ENCODE measurements at places on chromosomes 4 and X.

DNA sequence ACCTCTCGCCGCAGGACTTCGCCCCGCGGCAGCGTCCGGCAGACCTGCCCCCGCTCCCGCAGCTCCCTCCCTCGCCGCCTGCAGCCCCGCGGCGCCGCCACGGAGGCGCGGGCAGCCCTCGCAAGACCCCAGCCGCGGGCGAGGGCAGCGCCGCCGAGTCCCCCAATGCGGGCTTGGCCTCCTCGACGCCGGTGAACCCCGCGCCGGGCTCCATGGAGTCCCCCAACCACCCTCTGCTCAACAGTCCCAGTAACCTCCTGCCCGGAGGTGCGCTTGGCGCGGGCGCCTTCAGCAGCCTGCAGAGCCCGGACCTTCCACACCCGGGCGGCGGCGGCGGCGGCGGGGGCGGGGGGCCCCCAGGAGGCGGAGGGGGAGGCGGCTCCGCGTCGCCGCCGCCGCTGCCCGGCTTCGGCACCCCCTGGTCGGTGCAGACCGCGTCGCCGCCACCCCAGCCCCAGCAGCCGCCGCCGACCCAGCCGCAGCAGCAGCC, 1.2 kb downstream of the CPEB2 start:
- no peak for DNase-seq

DNA sequence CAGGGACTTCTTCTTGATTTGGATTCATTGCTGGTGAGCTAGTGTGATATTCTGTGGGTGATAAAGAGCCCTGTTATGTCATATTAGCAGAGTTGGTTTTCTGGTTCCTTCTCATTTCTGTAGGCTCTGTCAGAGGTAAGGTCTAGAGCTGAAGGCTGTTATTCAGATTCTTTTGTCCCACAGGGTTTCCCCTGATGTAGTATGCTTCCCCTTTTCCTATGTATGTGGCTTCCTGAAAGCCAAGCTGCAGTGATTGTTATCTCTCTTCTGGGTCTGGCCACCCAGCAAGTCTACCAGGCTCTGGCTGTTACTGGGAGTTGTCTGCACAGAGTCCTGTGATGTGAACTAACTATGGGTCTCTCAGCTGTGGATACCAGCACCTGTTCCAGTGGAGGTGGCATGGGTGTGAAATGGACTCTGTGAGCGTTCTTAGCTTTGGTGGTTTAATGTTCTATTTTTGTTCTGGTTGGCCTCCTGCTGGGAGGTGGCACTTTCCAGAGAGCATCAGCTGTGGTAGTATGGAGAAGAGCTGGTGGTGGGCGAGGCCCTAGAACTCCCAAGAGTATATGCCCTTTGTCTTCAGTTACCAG, 373.7 kb downstream of the AR start:
- no peak for DNase-seq

DNA sequence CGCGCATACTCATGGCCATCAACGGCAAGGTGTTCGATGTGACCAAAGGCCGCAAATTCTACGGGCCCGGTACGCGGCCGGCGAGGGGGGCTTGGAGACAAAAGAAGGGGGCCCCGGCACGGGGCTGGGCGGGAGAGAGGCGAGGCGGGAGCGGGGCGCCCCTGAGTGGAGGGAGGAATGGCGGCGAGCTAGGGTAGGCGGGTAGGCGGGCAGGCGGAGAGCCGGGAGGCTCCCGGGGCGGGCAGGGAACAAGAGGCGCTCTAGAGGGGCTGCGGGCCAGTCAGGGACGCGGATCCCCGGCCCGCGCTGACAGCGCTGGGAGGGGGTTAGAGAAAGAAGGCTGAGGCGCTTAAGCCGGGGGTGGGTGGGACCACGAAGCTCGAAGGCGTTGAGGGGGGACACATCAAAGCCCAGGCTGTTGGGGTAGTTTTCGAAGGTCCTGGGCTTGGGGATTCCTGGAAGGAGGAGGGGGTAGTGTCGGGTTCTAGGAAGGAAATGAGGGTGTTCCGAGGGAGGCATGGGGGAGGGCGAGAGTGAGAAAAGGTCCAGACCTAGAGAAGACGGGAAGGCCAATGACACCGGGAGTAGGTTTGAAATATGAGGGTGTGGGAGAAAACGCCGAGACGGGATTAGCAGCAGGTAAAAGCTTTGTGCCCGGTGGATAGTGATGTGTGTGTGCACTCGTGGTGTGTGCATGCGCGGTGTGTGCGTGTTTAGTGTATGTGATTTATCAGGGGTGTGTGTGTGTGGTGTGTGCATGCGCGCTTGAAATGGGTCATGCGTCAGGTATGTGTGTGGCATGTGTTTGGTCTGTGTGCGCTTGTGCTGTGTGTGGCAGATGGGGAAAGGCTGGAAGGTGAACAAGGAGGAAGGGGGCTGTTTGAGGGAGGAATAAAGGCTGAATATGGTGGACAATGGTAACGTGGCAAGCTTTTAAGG, 807 bp downstream of the PGRMC1 start:
- peak; percentile 12 for DNase-seq

- no peak for DNase-seq
Observed at GRCh38 chrX:110055616-110056015, 52.7 kb downstream of the TMEM164 start.

- DNase-seq: no peak
Observed at GRCh38 chr4:148574502-148574901, 132.3 kb upstream of the NR3C2 start.

Measured in AG04449 (cell line).